Osteoblast (primary cell): ENCODE measurements at places on chromosomes 6 and 20. TPM values are rescaled to one million over a fixed set of nuclear protein-coding genes. Genes with fewer than 3 reads are reported as not detected.

The NPEPL1 gene
- total RNA-seq = 26.8 and 29.7 TPM in 2 replicates

The SCUBE3 gene
- total RNA-seq = 30.4 and 62.5 TPM in 2 replicates

DNA sequence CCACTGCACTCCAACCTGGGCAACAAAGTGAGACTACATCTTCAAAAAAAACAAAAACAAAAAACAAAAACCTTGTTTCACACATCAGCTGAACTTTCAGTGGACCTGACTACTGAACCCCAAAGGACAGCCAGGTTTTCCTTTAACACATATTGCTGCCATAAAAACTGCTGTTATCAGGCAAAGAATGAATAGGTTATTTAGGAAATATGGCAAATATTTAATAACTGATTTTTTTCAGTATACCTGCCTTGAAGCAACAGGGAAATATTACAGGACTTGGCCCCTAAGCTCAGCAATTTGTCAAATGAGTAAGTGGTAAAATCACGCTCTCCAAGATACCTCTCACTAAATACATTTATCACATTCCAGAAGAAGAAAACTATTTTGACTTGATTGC lies 34.0 kb downstream of the B4GALT5 start:
- no peak for DNase-seq
- H3K36me3 ChIP-seq = no peaks in the 10 kb centered on the region
- peaks cover 57% of the 10 kb centered on the region for H3K4me1 ChIP-seq
- H3K27ac ChIP-seq = peak overlapping the region; percentile 67
- H3K4me3 ChIP-seq = no peak overlapping the region
- H3K27me3 ChIP-seq = no peaks in the 10 kb centered on the region

DNA sequence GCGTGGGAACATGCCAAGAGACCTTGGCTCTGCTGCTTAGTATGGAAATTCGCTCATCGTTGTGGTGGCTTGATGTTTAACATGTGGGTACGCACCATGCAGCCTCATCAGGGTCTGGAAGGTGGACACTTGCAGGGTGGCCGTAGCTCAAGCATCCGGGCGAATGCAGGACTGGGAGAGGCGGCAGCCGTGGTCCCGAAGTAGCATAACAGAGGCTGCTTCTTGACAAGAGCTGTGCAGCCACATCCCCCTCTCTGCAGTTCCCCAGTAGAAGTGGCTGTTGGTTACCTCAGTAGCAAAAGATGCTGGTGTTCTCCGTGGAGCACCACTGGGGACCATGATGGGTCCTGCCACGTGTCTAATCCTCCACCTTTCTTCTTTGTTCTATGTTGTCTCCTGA lies 195.0 kb downstream of the THBS2 start:
- no peaks in the 10 kb centered on the region for H3K27me3 ChIP-seq
- H3K36me3 ChIP-seq = no peaks in the 10 kb centered on the region
- DNase-seq = no peak
- H3K4me3 ChIP-seq = no peak overlapping the region

DNA sequence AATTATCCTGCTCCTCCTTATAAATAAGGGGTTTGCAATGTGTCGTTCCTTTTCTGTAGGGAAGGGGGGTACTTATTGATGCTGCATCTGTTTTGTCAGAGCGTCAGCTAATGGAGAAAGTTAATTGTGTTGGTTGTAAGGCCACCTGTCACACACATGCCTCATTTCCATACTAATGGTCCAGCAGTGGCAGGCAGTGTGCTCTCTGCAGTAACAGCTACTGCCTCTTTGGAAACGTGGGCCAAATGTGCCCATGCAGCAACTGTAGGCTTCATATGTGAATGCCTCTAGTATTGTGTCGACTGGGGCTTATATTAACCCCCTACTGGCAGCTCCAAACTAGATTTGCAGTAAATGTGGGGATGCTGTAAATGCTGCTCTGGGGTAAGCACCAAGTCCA lies 56.3 kb upstream of the OLIG3 start:
- H3K36me3 ChIP-seq = no peaks in the 10 kb centered on the region
- H3K27ac ChIP-seq = no peak overlapping the region
- H3K27me3 ChIP-seq = no peaks in the 10 kb centered on the region
- H3K4me1 ChIP-seq = no peaks in the 10 kb centered on the region
